ENCODE measurements at places on chromosomes 12 and 14.

- DNase-seq = no peak
These were observed 233.8 kb upstream of the GARIN6 start for GRCh38 chr12:99413751-99414150.

DNA sequence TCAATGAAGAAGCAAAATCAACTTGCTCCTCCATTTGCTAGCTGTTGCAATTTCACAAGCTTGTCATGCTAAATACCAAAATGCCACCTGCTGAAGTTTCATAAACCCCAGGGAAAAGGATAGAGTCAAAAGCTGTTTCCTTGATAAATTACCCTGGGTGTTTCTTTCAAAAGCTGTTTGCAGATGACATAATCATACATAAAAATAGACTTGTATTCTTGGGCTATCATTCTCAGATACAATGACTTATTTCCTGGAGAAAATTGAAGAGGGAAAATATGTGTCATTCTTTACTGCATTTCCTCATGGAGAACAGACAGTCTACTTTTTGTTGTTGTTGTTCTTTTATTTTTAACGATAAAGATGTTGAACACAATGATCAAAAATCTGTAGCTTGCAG, 119.2 kb downstream of the GALC start:
- no peak for DNase-seq

- no peak for DNase-seq
These were observed 134.5 kb upstream of the MED13L start for GRCh38 chr12:116411977-116412376.

DNA sequence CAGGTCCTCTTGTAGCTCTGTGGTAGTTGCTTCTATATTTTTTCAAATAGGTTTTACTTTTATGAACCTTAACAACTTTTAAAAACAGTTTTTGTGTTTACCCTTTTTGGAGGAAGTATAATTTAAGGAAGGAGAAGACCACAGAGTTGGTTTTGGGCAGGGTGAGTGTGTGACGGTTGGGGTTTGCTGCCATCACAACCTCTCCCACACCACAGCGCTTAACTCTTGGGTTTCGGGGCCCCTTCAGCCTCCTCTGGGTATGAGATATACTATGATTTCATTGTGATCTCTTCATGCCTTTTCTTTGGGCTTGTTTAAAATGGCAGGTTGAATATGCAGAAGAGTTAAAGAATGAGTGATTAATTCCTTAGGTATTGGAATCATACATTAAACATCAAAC, 228.7 kb upstream of the CRY1 start:
- no peak for DNase-seq

DNA sequence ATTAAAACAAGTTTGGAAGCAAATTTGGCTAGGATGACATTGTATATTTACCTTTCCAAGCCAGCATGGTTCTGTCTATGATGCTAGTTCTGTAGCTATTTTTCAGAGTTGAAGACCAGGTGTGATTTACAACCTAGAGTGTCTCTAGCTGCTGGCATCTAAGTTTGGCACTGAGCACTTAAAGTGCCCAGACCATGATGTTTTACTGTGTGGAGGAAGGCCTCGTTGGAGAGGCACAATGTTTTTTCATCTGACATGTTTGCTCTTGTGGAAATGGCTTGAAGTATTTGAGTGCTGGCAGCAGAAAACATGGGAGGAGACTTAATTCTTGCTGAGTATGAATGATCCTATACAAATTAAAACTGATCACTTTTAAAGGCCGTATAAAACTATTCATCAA, 13.0 kb upstream of the C12orf71 start:
- DNase-seq = no peak

GRCh38 chr12:101018540-101018939, 191.5 kb downstream of the SLC5A8 start:
- DNase-seq = peak; percentile 54

DNA sequence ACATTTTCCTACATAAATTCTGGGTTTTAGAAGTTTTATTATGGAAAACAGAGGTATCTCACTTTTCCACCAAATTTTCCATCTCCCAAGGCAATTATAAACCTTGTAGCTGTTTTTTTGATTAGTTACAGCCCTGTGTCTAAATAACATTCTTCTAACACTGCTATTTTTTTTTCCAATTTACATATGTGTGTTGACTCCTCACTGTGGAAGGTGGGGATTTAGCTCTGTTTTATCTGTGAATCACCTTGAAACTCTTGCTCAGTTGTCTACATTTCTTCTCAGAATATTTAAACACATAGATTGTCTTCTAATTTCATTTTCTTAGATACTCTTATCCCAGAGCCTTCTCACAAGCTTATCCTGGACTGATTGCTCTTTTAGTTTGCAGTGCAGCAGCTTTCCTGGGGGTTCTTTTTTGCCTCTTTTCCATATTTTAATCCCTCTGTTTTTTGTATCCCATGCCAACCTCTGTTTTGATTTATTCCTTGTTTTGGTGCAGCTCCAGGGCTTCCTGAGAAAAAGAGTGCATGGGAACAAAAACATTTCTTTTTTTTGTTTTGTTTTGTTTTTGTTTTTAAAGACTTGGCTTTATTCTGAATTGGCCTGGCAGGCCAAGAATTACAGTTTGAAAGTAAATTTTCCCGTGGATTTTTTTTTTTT, 36.7 kb downstream of the TBC1D15 start:
- no peak for DNase-seq

- DNase-seq = no peak
These were observed 183.4 kb upstream of the VASH1 start for GRCh38 chr14:76577837-76578236.

DNA sequence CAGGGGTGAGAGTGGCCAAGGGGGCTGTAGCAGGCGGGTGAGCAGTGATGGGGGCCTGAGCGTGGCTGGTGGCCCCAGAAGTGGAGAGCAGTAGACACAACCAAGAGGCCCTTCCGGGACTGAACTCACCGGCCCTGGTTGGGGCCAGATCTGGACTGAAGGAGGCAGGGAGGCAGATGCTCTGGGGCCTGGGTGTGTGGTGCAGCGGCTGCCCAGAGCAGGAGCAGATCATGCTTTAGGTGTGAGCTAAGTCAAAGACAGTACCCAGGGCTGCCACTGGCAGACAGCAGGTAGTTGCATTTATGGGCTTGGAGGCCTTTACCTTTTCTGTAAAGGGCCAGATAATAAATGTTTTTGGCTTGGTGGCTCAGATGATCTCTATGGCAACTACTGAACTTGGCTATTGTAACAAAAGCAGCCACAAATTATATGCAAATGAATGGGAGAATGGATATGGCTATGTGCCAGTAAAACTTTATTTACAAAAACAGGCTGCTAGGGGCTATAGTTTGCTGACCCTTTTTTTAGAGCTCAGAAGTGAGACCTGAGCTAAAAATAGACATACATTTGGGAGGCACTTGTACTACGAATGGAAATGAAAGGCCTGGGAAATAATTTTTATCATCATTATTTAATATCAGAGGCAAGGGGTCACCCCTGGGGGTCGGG, 25.6 kb downstream of the SETD1B start:
- DNase-seq = no peak

DNA sequence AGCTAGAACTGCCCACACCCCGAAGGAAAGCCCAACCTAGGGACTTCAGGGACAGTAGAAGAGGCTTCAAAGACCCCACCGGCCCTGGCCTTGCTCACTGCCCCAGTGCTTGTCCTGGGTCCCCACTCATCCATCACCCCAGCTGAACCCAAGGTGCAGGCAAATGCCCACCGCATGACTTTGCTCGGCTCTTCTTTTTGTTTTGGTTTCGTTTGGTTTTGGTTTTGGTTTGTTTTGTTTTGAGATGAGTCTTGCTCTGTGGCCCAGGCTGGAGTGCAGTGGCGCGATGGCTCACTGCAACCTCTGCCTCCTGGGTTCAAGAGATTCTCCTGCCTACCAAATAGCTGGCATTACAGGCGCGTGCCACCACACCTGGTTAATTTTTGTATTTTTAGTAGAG, 9.0 kb downstream of the CCDC85C start:
- DNase-seq = no peak

DNA sequence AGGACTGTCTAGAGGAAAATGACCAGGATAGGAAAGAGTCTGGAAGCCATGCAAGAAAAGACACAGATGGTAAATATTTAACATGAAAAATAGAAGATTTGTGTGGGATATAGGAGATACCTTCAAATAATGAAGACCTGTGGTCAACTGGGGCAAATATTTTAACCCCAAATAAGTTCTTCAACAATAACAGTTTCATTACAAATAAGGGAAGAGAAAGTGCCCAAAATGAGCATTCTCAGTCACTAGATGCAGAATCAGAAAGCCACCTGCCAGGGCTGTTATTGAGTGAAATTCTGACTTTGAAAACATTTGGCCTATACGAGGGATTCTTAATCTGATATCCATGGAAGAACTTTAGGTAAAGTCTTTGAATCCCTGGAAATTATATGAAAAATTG, 231.2 kb upstream of the PLEKHG7 start:
- DNase-seq = no peak

- peak; percentile 9 for DNase-seq
These were observed 32.8 kb downstream of the MIA2 start for GRCh38 chr14:39266525-39266870.

DNA sequence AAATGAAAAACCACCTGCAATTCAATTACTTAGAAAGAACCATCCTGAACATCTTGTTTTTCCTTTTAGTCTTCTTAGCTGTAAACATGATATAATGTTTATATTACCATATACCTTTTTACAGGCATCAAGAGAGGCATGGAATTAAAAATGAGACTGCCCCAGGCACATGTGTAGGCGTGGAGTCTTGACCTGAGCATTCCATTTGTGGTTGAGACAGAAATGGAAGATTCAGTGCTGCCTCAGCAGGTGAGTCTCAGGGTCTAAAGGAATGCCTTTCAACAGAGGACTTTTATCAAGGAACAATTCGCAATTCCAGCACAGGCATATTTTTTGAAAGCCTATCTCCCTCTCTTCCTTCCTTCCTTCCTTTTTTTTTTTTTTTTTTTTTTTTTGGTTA, 8.0 kb upstream of the NANOGNB start:
- DNase-seq = no peak

DNA sequence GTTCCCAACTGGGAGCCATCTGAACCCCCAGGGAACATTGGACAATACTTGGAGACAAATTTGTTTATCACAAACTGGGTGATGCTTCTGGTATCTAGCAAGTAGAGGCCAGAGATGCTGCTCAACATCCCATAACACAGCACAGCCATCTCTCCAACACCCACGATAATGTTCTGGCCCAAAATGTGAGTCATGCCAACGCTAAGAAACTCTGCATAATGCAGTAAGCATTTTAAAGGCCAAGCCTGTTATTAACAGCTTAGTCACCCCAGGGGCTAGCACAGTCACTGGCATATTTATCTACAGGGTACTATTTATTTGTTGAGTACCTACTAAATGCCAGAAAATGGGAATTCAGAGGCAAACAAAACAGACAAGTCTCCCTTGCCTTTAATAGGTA, 873.1 kb upstream of the TMEM132C start:
- DNase-seq = peak; percentile 54

GRCh38 chr12:28130625-28131598, 59.3 kb upstream of the CCDC91 start:
- DNase-seq = peak; percentile 25

GRCh38 chr12:54603173-54603814, 14.8 kb upstream of the PPP1R1A start:
- peak; percentile 68 for DNase-seq

GRCh38 chr12:106108185-106108835, 30.4 kb downstream of the NUAK1 start:
- no peak for DNase-seq

DNA sequence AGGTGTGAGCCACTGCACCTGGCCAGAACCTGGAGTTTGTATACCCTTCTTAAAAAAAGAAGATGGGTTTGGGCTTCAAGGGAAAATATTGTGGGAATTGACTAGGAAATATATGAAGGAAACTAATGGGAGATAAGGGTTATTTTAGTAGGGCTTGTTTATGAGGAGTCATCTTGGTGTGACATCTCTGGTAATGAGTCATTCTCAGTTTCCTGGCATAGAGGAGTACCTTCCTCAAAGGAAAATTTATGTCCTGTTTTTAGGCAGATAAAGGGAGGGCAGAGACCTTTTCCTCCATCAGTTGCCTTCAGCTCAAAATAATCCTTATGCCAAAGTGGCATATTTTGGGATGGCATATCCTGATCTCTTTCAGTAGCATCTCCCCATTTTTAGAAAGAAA, 30.6 kb upstream of the NFKBIA start:
- no peak for DNase-seq

GRCh38 chr14:92105073-92105892, 1.1 kb downstream of the ATXN3 start:
- peak; percentile 29 for DNase-seq

DNA sequence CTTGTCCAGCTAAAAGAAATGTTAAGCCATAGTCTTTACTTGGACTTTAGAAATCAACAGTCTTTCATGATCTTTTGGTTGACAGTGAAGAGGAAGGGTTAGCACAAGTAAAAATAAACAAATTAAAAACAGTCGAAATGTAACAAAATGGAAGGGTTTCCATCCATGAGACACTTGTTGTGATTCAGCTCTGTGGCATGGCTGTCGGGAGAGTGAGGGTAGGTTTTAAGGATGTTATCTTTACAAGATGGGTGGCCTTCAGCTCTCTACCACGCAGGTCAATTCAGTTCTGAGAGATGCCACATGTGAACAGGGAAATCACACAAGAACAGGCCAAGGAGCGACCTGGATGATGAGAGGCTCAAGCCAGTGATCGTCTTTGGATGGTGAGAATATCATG, 180.2 kb downstream of the PPM1H start:
- no peak for DNase-seq

- DNase-seq = no peak
These were observed 12.1 kb upstream of the EML1 start for GRCh38 chr14:99781091-99781490.

GRCh38 chr12:58241099-58241498, 299.7 kb downstream of the ATP23 start:
- no peak for DNase-seq

GRCh38 chr14:68784226-68784910, 8.5 kb downstream of the ZFP36L1 start:
- DNase-seq = no peak

GRCh38 chr12:123278101-123278627, 6.5 kb upstream of the CDK2AP1 start:
- DNase-seq = no peak

All from H54 (cell line).